KG1 (cell line): ENCODE measurements at places on chromosomes 2 and 18.

DNA sequence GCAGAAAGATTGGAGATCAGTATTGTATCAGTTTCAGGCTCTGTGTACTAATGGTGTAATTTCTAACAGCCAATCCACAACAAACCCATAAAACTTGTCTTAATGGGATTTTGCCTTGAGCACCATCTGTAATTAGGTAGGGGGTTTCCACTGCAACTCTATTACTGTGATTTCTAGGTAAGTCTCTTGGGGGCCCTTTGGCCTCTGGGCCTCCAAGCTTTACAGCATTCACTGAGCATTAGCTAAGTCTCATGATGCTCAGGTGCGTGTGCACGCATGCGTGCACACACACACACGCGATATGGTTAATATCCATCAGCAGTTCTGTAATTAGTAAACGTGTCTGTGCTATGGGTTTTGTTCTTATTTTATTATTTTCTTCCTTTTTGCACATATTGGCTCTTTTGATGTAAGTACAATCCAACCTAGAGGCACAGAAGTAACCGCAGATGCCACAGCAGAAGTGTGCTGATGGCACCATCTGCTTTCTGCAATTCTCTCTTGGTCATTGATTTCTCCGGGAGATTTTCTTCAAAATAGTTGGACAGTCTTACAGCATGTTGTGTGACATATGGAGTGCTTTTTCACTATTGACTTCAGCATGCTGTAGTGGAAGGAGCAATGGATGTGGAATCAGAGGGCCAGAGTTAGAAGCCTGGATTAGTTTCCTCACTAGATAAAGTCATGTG, 592.0 kb downstream of the LRRTM4 start:
- DNase-seq: no peak

- no peak for DNase-seq
These were observed 249.9 kb upstream of the SIX2 start for GRCh38 chr2:45259138-45259537.

- DNase-seq: no peak
These were observed 4.2 kb upstream of the AP1S3 start for GRCh38 chr2:223841436-223842190.

DNA sequence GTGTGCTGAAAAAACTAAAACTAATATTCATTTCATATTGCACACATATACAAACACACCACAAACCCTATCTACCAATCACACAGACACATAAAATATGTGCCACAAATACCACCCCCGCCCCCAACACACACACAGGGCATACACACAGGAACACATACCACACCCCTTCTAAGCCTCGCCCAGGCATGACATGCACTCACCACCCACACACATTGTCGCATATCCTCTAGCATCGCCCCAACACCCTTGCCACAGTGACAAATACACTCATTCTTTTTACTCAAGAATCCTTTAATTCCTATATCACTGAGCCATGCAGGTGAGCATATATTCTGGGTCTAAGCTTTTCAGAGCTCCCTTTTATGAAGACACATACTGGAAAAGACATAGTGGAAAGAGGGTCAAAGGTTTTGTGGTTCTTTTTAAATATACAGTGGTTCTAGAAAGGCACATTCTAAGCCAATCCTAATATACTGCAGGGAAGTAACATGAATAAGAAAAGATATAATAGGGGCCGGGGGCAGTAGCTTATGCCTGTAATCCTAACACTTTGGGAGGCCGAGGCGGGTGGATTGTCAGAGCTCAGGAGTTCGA, 24.5 kb upstream of the LCLAT1 start:
- no peak for DNase-seq

DNA sequence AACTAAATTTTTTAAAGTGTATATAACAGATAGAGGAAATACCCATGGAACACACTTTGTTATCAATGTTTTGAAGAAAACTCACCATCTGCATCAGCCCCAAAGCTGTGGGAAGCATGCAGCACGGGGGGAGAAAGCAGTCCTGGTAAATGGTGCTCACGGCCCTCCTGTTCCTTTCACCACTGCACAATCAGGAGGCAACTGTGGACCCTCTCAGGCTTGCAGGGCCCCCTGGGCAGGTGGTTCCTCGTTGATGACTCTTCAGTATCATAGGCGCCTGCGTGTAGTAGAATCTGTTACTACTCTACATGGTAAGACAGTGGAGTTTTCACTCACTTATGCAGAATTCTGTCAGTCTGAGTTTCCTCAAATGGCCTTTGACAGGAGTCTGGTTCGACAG, 4.9 kb upstream of the CNDP1 start:
- DNase-seq: no peak

- DNase-seq: no peak
These were observed 456.0 kb upstream of the DCC start for GRCh38 chr18:51884039-51884438.
